ENCODE measurements at places on chromosomes 13 and 19. TPM values are rescaled to one million over a fixed set of nuclear protein-coding genes. Genes with fewer than 3 reads are reported as not detected.

- DNase-seq, result no peak
Measured at GRCh38 chr19:56217039-56217949, 15.2 kb downstream of the ZSCAN5C start.

- no peak for DNase-seq
Measured at GRCh38 chr13:108283110-108283509, 13.6 kb downstream of the TNFSF13B start.

GRCh38 chr13:110706570-110707372 is 855 bp upstream of the CARS2 start:
- no peak for DNase-seq

- no peak for DNase-seq
Measured at GRCh38 chr19:10815007-10815536, 20.9 kb downstream of the TMED1 start.

The KCNJ14 gene
- 0.83 TPM for polyA plus RNA-seq

The DNAAF3 gene
- polyA plus RNA-seq, result 7.6 TPM

DNA sequence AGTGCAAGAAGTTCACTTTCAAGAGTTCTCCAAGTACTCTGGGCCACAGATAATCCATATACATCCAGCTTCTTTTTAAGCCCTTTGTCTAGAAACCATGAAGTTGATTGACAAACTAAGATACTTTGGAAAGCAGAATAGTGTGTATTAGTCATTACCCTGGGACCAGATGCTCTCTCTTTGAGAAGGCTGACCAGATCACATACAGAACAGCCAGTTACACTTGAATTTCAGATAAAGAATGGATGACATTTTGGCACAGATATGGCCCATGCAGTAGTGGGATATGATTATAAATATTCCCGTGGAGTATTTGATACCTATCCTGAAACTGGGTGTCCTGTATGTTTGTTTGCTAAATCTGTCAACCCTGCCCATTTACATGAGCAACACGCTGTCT is 414.2 kb downstream of the KLF5 start:
- no peak for DNase-seq

DNA sequence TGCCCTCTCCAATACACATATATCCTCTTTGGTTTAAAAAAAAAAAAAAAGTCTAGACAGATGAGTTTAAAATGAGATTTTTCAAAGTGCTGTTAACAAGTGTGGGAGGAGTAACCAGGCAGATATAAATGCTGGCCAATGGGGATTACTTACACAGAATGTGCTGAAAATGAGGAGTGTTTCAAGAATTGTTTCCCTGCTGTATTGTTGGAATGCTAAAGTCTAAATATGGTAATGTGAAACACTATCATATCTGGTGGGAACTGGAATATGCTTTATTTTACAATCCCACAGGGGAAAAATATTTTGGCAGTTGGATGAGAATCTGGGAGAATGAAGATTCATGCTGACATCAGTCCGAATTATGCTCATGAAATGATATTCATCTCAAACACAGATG is 250.7 kb downstream of the DCT start:
- no peak for DNase-seq

DNA sequence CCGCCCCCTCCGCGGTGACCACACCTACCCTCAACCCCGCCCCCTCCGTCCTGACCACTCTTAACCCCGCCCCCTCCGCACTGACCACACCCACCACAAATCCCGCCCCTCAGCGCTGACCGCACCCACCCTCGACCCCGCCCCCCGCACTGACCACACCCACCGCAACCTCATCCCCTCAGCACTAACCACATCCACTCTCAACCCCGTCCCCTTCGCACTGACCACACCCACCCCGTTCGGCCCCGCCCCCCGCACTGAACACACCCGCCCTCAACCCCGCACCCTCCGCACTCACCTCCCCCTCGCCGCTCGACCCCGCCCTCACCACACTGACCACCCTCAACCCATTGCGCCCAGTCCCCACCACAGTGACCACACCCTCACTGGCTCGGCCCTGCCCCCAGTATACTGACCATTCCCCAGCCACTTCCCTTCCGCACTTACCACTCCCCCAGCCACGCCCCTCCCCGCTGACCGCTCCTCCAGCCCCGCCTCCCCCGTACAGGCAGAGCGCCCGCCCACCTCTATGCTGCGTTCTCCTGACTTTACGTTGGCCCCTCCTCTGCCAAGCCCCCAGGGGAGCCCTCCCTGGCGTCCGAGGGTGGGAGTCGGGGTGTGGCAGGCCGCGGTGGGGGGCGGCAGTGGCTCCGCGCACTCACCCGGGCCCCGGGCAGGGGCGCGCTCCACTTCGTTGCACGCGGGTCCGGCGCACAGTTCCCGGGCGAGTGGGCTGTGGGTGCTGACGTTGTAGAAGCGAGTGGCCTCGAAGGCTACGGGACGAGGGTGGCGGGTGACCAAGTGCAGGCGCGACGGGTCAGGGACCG is 8.4 kb downstream of the F2RL3 start:
- DNase-seq, result peak; percentile 86

GRCh38 chr13:91644806-91645205 is 246.4 kb downstream of the GPC5 start:
- DNase-seq, result no peak

DNA sequence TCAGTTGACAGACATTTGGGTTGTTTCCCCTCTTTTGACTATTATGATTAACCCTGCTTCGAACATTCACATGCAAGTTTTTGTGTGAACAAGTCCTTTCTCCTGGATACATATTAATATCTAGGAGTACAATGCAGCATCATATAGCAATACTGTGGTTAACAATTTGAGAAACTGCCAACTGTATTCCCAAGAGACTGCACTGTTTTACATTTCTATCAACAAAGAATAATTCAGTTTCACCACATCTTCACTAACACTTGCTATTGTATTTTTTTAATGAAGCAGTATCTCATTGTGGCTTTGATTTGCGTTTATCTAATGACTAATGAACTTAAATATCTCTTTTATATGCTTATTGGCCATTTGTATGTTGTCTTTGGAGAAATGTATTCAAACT is 184.6 kb upstream of the NBEA start:
- DNase-seq, result no peak

The TGFB1 gene
- 24.8 TPM for polyA plus RNA-seq

DNA sequence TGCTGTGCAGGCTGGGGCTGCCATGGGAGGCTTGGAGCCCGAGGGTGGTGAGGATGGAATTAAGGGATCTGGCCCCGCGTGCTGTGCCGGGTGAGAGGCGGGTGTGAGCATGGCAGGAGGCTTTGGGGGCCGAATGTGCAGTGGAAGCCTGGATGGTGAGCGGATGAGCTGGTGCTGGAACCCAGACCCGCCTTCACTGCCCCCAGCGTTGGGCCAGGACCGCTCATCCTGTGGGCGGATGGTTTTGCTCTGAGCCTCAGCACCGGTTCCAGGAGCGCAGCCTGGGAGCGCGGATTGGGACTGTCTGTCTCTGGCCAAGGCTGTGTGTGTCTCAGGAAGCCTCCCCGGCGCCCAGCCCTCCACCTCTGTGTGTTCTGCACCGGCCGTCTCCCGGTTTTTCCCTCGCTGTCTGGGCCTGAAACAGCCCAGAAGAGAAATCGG is 16.7 kb downstream of the KDM4B start:
- no peak for DNase-seq

The NLRP5 gene
- not detected for polyA plus RNA-seq

- no peak for DNase-seq
Measured at GRCh38 chr19:52742516-52742915, 7.7 kb upstream of the ZNF611 start.

DNA sequence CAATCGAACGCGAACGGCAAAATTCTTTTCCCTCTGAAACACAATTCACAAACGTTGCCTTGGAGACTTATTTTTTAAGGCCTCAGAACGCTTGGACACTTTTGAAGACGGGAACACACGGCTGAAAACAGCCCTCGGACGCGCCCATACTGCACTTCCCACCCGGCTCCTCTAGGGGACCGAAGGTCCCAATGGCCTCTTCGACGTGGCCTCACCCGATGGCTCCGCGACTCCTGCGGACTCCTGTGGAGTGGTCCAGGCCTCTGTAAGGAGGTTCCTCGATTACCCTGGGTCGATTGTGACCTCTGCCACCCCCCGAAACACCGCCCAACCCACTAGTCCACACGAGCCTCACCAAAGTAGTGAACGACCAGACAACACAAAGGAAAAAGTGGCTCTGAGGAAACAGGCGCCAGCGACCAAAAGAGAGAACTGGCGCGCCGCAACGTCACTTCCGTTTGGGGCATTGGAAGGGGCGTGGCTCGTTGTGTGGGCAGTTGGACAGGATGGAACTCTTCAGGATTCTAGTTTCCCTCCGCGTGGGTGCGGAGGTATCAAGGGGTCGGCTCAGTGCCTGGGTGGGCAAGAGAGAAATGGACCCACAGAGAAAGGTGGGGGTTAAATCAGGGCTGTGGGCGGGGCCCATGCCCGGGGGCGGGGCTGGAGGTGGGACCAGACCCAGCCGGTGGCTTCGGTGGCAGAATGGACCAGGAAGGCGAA is at the start of gene ZNF560:
ZNF560 (minus strand) TSS at position 434 of the 720 bp plus-strand sequence. CDS start 23,303 bp downstream, outside the sequence.
- no peak for DNase-seq

DNA sequence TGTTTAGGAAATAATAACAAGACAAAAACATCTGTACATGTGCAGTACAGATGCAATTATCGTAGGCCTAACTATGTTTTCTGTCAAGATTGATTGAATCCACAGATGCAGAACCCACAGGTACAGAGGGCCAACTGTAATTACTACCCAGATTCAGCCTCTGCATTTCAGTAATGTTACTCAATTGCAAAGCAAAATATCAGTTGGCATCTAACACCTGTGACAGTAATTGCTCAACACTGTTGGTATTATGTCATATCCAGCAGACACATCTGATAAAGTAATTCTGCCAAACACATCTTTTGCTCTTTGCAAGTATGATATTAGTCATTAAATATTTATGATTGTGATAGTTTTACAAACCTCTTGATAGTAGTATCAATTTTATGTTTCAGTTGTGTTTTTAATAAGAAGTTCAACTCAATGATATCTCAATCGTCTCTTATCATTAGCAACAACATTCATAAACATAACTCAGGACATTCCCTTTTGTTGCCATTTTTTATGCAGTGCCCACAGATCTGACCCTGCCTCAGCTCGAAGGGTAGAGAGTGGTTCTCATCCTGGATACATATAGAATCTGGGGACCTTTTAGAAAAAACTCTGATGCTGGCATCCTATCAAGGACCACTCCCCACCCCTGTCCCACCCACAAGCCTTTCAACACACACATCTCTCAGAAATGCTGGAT is 104.7 kb downstream of the MYCBP2 start:
- no peak for DNase-seq

DNA sequence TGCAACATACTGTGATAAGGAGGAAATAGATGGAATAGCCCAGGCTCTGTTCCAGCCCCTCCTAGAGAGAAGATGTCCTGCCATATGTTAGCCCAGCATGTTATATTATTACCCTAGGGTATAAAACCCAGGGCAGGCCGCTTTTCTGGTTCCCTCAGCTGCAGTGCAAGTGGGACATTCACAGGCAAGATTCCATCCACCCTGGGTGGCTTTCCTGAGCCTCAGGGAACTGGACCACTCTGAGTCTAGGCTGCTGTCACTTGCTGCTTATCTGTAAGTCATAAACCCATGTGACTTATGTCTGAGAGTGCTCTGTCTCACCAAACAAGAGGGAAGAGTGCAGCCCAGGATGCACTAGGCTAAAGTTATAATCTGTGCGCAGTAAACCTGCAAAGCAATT is 413.2 kb downstream of the MZT1 start:
- DNase-seq, result no peak

DNA sequence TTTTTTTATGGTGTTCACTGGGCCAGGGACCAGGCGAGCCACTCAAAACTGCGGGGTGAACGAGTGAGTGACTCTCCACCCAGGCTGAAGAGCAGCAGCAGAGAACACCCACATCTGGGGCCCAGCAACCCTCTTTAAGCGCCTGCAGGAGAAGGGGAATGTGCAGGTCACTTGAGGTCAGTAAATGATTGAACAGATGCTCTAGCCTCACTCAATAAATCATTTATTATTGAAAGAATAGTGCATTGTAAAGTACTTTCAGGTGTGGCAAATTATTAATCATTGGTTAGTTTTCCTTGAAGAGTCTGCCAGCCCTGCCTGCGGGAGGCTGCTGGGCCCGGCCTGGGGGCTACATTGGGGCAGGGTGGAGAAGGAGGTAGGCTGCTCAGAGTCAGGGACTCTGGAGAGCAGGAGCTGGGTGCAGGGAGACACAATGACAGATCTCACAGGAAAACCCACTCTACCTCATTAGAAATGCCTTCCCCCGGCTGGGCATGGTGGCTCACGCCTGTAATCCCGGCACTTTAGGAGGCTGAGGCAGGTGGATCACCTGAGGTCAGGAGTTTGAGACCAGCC is 42.5 kb downstream of the ABCC4 start:
- no peak for DNase-seq

GRCh38 chr19:7685546-7686445 is 5.2 kb downstream of the TRAPPC5 start:
- no peak for DNase-seq

The LGALS4 gene
- 1.1 TPM for polyA plus RNA-seq

The CABP5 gene
- polyA plus RNA-seq, result not detected

The CAPN12 gene
- polyA plus RNA-seq, result 7.5 TPM

GRCh38 chr13:114046431-114046975 is 72.6 kb upstream of the C13orf46 start:
- no peak for DNase-seq

The C1QTNF9B gene
- 0.50 TPM for polyA plus RNA-seq

The PSG2 gene
- polyA plus RNA-seq, result not detected

DNA sequence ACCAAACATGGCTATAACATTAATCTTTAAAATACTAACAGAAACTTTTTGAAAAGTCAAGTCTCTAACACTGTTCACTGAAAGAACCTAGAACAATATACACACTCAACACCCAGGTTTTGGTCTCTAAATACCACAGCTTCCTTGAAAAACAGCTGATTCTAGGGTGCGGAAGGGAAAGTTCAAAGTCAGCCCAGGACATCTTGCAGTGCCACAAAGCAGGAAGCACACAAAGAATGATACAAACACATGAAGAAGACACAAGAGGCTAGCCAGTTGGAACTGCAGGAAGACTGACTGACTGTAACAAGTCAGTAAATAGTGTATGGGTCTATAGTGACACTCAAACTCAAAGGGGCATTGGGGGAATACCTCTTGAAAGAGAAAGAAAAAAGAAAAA is 4.6 kb downstream of the DEDD2 start:
- no peak for DNase-seq

The KCNN1 gene
- 3.6 TPM for polyA plus RNA-seq

DNA sequence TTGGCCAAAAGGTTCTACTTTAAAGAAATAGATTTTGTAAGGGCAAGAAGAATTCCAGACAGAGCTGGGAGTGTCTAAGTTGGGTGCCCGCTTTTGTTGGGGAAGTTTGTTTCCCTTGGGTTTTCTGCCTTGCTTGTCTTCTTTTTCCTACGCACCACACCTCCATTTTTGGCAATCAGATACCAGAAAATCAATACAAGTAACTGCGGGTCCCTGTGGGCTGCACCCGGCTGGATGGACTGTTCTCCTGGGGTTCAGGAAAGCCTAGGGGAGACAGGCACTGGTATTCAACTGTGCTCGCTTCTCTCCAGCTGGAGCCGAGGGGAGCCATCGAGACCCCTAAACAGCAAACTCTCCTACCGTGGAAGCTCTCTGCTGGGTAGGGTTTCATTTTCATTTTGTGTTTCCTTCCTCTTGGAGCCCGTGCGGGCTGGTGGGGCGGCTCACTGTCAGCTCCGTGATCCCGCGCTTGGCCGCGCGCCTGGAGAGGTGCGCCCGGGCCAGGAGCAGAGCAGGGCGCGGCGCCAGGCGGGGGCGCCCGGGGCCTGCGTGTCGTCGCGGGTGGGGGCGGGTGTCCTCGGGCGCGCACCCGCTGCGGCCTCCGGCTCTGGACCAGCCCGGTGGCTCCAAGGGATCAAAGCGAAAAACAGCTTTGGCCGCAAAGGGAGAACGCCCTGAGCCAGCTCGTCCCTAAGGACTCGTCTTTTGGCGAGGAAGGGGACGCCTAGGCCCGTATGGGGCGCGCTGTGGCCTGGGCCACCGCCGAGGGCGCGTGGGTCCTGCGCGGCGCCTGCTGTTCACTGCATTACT is 347.2 kb downstream of the ZNF536 start:
- DNase-seq, result no peak

All from left renal pelvis (tissue), 4 donors.